Pericardium fibroblast (primary cell): ENCODE measurements at places on chromosomes 13 and 19. TPM values are rescaled to one million over a fixed set of nuclear protein-coding genes. Genes with fewer than 3 reads are reported as not detected.

SIGLEC6 gene
- total RNA-seq = not detected in 2 replicates

WDR87 gene
- total RNA-seq = not detected in 2 replicates

IGFL1 gene
- not detected in 2 replicates for total RNA-seq

CD22 gene
- 0.26 TPM in 1 of 2 replicates, not detected in the other for total RNA-seq

PTGIR gene
- 12.9 and 23.1 TPM in 2 replicates for total RNA-seq

ZNF763 gene
- total RNA-seq = 0.85 and 1.6 TPM in 2 replicates

ZNF574 gene
- total RNA-seq = 12.5 and 20.0 TPM in 2 replicates

CYP4F11 gene
- total RNA-seq = not detected in 2 replicates

CYP2F1 gene
- total RNA-seq = not detected in 2 replicates

ZNF723 gene
- total RNA-seq = not detected in 2 replicates

PLK5 gene
- not detected in 2 replicates for total RNA-seq

BEST2 gene
- total RNA-seq = under 0.01 TPM in 1 of 2 replicates, not detected in the other

FIZ1 gene
- total RNA-seq = 4.8 and 6.1 TPM in 2 replicates

PSG5 gene
- not detected in 2 replicates for total RNA-seq

KIR3DL1 gene
- total RNA-seq = not detected in 2 replicates

MAST3 gene
- total RNA-seq = 4.3 and 7.1 TPM in 2 replicates

CEACAM21 gene
- total RNA-seq = not detected in 2 replicates

POP4 gene
- total RNA-seq = 38.5 and 60.3 TPM in 2 replicates

SIGLEC12 gene
- total RNA-seq = not detected in 2 replicates

SIGLECL1 gene
- not detected in 2 replicates for total RNA-seq

PINLYP gene
- total RNA-seq = 0.58 and 1.8 TPM in 2 replicates

DYRK1B gene
- total RNA-seq = 17.3 and 18.2 TPM in 2 replicates

SCGB2B2 gene
- total RNA-seq = not detected in 2 replicates

ZNF569 gene
- total RNA-seq = 3.6 and 5.3 TPM in 2 replicates

CBY2 gene
- total RNA-seq = not detected in 2 replicates

IPO5 gene
- 141 and 150 TPM in 2 replicates for total RNA-seq

PRSS57 gene
- total RNA-seq = not detected in 2 replicates

HSH2D gene
- not detected in 2 replicates for total RNA-seq

RPL28 gene
- total RNA-seq = 452 and 1,009 TPM in 2 replicates

ZNF493 gene
- total RNA-seq = 2.3 and 3.3 TPM in 2 replicates

ACER1 gene
- not detected in 2 replicates for total RNA-seq

GPR12 gene
- total RNA-seq = not detected in 2 replicates

FOXA3 gene
- not detected in 2 replicates for total RNA-seq

KLK15 gene
- total RNA-seq = not detected in 2 replicates
